Mesothelial cell of epicardium (in vitro differentiated cells): ENCODE measurements at places on chromosomes 6 and 20. TPM values are rescaled to one million over a fixed set of nuclear protein-coding genes. Genes with fewer than 3 reads are reported as not detected.

The MOG gene
- 0.65 to 1.4 TPM (median 0.82 TPM) in 3 replicates for total RNA-seq

DNA sequence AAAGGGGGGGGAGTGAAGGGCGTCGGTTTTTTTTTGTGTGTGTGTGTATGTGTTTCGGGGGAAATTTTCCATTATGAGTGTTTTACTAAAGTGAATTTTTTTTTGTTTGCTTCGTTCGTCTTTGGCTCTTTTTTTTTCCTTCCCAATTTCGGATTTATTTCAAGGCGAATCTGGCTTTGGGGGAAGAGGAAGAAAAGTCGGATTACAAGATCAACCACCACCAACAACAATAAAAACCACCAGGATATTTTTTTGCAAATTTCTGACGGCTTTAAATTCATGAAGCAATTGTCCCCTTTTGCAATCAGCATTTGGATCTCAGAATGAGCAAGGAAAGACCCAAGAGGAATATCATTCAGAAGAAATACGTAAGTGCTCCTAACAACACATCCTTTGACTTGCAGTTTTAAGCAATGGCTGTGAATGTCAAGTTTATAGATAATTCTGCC lies 372 bp downstream of the JARID2 start:
- no peak for DNase-seq

The SEMG1 gene
- not detected in 3 replicates for total RNA-seq

DNA sequence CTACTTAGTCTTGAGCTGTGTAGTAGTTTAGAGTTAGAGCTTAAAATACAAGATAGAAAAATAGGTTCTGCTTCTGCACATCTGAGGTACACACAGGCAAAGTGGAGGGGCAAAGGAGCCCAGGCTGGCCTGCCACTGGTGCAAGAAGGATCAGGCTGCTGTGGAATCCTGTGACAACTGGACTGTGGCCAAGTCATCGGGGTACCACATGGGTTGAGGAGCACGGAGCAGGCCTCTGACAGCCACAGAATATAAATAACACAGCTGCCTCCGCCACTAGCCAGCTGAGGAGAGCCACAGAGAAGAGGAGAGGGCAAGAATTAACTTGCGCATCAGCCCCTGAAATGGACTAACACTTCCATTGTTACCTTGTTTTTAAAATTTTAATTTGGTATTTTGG lies 206.0 kb upstream of the MARCKS start:
- DNase-seq, result no peak

DNA sequence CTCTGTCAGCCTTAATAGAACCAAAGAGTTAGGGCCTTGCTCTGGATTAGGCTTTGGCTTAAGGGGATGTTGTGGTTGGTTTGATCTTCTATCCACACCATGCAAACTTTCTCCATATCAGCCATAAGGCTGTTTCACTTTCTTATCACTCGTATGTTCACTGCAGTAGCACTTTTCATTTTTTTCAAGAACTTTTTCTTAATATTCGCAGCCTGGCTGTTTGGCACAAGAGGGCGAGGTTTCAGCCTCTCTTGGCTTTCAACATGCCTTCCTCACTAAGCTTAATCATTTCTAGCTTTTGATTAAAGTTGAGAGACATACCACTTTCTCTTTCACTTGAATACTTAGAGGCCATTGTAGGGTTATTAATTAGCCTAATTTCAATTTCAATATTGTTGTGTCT lies 193.1 kb downstream of the NRN1 start:
- no peak for DNase-seq

GRCh38 chr6:155444952-155445903 lies 10.4 kb downstream of the NOX3 start:
- no peak for DNase-seq

GRCh38 chr6:151409260-151409659 lies 17.9 kb upstream of the ZBTB2 start:
- DNase-seq, result no peak

GRCh38 chr6:17932330-17932852 lies 55.0 kb downstream of the KIF13A start:
- DNase-seq, result no peak

The GINS1 gene
- total RNA-seq, result 13.7 to 15.5 TPM (median 13.7 TPM) in 3 replicates

The CD93 gene
- total RNA-seq, result 0.07 to 0.09 TPM (median 0.09 TPM) in 3 replicates

The VGLL2 gene
- total RNA-seq, result not detected in 3 replicates

GRCh38 chr6:153816366-153816765 lies 222.7 kb upstream of the OPRM1 start:
- no peak for DNase-seq

GRCh38 chr6:56890066-56890465 lies 64.8 kb upstream of the BEND6 start:
- DNase-seq, result no peak

DNA sequence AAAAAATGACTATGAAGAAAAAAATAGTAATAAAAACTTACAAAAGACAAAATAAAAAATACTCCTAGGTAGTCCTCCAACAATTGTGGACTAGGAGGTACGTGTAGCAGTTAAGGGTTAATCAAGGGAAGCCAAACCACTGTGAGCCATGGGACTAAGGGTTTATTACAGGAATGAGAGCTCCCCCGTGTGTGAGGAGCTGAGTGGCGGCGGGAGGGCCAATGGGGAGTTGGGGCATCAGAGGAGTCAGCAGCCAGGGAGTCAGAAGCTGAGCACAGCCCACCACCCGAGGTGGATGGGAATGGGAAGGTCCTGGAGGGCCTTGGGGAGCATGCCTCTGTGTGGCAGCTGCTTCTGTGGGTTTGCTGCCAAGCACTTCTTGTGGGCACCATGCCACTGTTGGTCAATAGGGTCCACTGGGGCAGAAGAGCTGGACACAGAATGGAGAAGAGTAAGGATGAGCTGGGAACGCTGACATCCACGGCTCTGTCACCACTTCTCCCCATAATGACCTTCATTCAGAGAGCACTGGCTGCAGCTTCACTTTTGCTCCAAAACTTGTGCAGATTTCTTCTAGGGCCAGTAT lies 373.3 kb downstream of the CDKAL1 start:
- DNase-seq, result no peak

The OVOL2 gene
- total RNA-seq, result 7.3 to 8.6 TPM (median 8.5 TPM) in 3 replicates

GRCh38 chr6:90251295-90251992 lies 45.2 kb downstream of the BACH2 start:
- DNase-seq, result no peak

The BYSL gene
- 32.7 to 36.5 TPM (median 32.8 TPM) in 3 replicates for total RNA-seq

GRCh38 chr20:58209652-58210397 lies 18.6 kb downstream of the ANKRD60 start:
- peak; percentile 97 for DNase-seq

DNA sequence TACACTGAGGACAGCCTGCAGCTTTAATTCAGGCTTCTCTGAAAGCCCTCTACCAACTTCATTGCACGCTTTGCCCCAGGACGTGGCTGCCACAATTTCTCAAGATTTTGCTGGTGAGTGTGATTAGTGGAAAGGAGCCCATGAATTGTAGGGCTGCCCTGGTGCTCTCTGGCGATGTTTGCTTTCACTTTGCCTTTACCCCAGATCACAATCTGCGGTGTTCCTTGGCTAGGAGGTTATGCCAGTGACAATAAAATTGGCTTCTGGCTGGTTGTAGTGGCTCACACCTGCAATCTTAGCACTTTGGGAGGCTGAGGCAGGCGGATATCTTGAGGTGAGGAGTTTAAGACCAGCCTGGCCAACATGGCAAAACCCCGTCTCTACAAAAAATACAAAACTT lies 139.3 kb downstream of the FOXC1 start:
- DNase-seq, result no peak

DNA sequence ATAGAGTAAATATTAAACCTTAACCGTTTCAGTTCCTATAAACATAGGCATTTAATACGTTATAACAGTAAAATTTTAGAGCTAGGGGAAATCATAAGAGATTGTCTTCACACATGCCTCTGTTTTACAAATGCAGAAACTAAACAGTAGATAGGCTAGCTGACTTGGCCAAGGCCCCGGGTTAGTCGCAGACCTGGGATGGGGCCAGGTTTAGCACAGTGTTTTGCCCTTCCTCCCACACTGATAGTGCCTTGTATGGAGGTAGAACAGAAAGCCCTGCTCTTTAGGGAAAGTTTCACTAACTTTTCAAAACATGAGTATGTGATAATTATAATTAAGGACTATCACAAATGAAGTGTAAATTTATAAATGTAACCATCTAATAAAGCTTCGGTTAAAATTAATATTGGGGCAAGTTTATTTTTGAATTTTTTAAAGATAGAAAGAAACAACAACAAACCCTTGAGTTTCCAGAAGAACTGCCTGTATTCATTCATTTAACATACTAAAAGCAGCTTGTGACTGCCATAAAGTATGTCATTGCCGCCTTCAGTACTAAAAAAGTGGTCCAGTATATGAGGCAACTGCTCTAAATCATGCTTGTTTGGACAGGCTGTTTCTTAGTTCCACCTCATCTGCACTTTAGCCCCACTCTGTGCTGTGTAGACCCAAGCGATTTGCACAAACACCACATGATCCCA lies 62.5 kb upstream of the LOC128125822 start:
- no peak for DNase-seq

The THBS2 gene
- 15.3 to 20.4 TPM (median 18.6 TPM) in 3 replicates for total RNA-seq

DNA sequence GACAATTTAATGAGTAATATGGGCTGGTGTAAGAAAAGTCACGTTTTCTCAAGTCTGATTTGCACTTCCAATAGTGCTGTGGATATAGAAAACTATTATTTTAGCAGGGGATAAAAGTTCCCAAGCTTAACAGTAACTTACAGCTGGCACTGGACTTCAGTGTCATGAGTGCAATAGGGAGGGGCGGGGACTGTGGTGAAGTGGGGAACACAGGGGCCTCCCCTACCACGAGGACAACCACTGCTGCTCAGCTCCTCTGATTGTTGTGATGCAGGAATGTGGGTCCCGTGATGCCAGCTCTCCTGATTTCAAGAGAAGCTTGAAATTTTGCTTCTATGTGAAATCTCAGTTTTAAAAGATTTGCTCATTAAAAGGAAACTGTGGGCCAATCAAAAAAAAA lies 24.0 kb downstream of the SLC13A3 start:
- DNase-seq, result no peak

The SLC22A3 gene
- 1.2 to 1.3 TPM (median 1.2 TPM) in 3 replicates for total RNA-seq

- DNase-seq, result peak; percentile 33
These were observed 367.8 kb downstream of the ZFAND3 start for GRCh38 chr6:38187325-38187724.

DNA sequence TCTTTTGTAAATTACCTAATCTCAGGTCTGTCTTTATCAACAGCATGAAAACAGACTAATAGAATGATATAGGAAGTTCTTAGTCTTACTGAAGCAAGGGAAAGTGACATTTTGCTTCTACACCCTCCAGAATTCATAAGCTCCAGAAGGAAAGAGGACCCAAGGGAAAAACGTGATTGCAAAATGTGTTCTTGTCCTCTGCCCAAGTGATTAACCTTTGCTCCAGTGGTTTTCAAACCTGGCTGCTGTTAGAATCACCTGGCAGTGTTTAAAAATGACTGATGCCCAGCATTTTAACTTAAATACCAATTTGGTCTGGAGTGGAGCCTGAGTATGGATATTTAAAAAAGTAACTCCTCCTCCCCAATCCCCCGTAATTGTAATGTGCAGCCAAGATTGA lies 191.4 kb downstream of the SLC16A10 start:
- DNase-seq, result no peak

GRCh38 chr6:48490658-48491057 lies 379.7 kb upstream of the PTCHD4 start:
- no peak for DNase-seq

GRCh38 chr6:129440691-129441090 lies 269.3 kb downstream of the ARHGAP18 start:
- DNase-seq, result no peak

DNA sequence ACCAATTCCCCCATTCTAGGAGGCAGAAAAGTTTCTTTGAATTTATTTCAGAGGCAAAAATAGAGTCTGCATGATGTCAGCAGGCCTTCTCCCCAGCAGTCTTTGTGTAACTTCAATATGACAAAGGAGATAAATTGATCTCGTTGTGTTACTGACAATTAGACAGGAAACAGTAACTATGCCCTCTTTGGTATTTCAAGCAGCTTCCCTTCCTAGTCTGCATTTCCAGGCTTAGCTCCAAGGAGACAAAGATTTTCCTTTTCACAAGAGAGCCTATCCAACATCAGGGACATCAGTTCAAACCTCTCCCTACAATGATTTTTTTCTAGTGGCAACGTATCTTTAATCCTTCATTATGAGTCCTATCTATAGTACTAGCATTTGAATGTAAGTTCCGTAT lies 245.9 kb upstream of the HSF2 start:
- DNase-seq, result no peak

GRCh38 chr6:29845405-29846006 lies 17.9 kb downstream of the HLA-G start:
- no peak for DNase-seq
